Hindlimb muscle (tissue), 1 donor: ENCODE measurements at places on chromosomes 12 and 14.

DNA sequence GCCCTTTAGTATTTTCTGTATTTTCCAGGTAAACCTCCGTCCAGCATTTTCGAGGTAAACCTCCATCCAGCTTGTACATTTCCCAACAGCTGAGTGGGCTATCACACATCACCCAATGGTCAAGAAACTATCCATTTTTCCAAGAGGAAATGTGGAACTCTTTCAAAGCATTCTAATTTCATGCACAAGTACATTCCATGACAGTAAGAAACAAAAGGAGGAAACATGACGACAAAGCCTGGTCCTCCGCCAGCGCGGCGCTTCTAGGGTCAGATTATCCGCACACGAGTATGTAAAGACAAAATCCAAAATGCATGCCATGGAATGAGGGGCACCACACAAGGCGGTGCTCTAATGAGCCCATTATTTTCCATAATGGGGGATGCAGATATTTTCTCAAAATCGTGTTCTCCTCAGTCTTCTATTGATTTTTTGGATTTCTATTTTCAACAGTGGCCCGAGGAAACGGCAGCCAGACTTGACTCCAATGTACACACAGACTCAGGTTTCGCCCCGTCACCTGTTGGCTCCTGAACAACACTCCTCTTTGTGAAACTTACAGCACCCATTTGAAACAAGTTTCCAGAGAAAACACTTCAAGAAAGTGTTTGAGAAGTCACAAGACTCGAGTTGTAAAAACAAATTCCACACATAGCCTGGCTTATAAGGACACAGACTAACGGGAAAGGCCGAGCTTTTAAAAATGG lies 107.4 kb downstream of the PRICKLE1 start:
- DNase-seq, result peak; percentile 77

DNA sequence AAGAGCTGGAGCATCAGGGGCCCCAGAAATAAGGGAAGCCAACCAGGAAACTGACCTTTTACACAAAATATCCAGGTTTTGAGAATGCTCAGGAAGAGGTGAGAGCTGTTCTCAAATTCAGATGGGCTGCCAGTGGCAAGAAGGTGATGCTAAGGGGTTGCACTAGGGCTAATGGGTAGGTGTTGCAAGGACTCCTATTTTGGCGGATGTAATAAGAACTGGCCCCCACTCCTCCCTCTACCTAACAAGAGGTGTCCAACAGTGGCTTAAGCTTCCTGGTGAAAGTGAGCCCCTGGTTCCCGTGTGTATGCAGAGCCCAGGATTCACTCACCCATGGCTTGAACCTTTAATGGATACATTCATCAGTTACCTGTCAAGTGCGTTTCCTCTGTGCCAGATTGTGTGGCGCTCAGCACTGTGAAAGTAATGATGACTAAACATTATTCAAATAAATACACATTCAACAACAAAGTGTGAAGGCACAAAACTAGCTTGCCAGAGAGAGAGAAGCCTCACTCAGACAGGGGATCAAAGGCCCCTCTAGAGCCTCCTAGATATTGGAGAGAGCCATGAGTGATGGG lies 705 bp upstream of the CHGA start:
- no peak for DNase-seq

DNA sequence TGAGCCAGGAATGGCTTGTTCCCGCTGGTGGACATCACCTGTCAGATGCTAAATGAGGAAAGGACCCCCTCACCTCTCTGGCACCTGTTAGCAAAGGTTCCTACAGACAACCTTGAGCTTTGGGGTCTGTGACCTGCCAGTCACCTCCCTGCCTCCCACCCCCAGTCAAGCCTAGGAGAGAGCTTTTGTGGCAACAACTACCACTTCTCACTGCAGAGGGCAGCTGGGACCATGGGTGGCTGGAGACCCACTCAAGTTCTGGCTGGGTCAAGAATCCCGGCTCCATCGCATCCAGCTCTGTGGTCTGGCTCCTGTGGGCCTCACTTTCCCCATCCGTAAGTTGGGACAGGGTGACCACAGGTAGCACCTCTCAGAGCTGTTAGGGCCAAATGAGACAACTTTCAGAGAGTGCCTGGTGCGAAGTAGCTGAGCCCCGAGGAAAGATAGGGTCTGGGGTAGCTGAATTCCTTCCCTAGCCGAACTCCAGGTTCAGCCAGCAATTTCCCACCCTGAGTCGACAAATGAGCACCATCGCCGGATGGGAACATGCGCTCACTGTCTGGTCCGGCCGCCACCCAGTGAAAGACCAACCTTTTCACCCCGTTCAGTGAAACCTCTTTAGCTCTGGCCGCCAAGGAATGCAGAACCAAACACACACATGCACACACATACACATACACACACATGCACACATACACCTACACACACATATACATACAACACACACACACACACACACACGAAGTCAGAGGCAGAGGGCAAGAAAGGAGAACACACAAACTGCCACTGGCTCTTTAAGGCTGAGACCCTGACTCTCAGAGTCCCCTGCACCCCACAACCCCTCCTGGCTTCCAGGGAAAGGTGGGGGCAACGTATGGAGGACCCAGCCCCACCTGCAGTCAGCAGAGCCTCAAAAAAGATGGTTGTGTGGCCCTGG lies 1.9 kb downstream of the TMEM119 start:
- DNase-seq, result no peak

GRCh38 chr14:22084393-22085281 lies 411.0 kb upstream of the OR4E1 start:
- DNase-seq, result peak; percentile 32

GRCh38 chr14:22168092-22168955 lies 420.7 kb downstream of the DAD1 start:
- no peak for DNase-seq

GRCh38 chr12:56644654-56645053 lies 1.1 kb downstream of the ATP5F1B start:
- no peak for DNase-seq

GRCh38 chr12:6390084-6390799 lies 6.3 kb downstream of the LTBR start:
- DNase-seq, result no peak

GRCh38 chr14:95679998-95680735 lies 6.1 kb upstream of the TCL1B start:
- no peak for DNase-seq

- no peak for DNase-seq
Measured at GRCh38 chr12:47082796-47083621, 3.2 kb upstream of the AMIGO2 start.

DNA sequence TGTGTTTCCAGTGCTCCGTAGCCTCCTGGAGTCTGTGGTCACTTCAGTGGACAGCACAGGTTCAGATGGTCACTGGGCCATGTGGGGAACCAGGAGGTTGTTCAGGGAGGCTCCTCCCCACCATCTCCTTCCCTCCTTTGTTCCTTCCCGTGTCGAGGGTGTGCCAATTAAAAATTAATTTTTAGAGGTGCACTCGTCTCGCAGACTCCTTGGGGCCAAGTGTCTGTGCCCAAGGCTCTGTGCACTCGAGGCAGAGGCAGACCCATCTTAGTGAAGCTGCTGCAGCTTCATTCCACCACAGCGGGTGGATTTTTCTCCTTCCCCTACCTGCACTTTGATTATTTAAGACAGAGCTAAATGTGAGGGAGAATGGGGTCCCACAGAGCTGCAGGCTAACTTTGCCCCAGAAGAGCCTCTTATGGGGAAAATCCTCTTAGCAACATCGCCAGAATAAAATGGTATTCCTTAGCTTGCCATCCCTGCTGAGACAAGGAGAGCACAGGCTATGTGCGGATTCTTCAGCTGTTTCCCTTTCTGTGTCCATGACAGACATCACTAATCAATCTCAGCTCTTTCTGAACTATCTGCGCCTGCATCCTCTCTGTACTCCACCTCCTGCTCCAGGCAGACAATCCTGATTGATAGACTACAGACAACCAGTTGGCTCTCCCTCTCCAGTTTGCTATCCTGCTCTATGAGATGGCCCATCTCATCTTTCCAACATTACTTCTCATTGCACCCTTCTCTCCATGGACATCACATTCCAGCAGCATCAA lies 159.5 kb downstream of the VRK1 start:
- DNase-seq, result no peak

- no peak for DNase-seq
Measured at GRCh38 chr12:105443802-105444652, 113.5 kb downstream of the C12orf75 start.

DNA sequence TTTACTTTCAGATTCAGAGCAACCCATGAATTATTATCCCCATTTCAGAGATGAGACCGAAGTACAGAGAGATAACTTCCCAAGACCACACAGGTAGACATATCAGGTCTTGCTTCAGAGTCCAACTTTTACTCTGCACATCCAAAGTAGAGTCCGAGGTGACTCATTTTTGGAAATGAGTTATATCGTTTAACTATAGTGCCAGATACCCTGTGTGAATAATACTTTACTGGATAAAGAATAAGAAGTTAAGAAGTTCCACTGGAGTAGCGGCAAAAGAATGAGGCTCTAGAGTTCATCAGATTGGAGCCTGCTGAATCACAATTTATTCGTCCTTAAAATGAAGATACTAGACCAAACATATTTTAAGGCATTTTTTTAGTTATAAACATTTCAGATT lies 124.7 kb downstream of the EPS8 start:
- no peak for DNase-seq

DNA sequence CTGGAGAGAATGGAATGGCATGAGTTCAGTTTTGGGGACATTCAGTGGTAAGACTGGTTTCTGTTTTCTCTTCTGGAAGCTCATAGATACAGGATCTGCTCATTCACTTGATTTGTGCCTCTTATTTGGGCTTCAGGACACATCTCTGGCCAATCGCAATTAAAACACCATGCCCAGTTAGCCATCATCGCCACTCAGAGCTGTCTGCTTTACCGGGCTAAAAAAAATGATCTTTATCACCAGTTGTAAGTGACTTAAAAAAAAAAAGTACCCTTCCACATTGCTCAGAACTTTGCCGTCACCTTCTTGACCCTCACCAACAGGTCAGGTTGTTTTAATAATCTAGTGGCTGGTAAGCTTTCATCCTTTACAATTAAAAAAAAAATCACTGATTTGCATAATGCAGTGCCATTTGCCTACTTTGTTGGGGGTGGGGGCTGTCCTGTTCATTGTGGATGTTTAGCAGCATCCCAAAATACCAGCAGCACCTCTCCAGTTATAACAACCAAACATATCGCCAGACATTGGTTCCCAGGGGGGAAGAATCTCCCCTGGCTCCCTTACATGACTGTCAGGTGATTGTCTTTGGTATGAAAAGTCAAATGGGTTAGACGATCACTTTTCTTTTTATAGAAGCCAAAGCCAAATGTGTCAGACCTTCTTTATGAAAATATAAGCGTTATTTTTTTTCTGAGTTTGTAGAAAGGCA lies 150.1 kb downstream of the PRKCH start:
- DNase-seq, result no peak

DNA sequence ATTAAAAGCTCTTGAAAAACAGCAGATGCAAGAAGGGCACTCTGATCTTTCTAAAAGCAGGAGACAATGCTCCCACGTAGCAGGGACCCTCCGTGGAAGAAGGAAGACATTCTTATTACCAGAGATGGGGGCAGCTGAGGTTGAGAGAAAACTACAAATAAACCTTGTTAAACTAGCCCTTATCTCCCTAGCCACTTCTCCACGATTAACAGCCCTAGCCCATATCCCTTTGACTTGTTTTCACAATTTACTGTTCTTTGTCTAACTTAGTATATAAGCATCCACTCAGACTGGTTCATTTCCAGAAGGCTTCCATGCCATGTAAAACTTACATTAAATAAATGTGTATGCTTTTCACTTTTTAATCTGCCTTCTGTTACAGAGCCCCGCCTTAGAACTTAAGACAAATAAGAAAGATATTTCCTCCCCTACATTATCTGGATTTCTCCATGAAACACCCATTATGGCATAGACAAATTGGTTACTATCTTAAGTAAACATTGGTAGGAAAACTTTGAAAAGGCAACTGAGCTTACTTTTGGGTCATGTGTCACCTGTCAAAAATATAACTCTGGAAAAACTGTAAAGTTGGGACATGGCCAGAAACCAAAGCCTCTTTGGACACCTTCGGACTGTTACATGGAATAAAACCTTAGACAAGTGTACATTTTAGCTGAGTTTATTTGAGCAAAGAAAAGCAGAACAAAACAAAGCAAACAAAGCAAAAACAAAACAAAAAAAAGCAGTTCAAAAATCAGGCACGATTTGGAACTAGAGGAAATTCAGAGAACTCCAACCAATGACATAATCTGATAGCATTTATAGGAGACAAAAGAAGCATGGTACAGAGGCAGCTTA lies 4.9 kb upstream of the RNASE1 start:
- DNase-seq, result no peak

- no peak for DNase-seq
Measured at GRCh38 chr12:48340943-48341342, 9.8 kb downstream of the ZNF641 start.

GRCh38 chr12:16407346-16407745 lies 59.9 kb downstream of the MGST1 start:
- no peak for DNase-seq

DNA sequence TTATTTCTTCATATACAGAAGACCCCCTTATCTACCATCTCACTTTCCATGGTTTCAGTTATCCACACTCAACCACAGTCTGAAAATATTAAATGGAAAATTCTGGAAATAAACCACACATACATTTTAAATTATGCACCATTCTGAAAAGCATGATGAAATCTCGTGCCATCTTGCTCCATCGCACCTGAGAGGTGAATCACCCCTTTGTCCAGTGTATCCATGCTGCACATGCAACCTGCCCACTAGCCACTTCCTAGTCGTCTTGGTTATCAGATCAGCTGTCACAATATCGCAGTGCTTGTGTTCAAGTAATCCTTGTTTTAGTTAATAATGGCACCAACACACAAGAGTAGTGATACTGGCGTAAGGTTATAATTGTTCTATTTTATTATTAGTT lies 145.7 kb downstream of the C12orf42 start:
- DNase-seq, result no peak

DNA sequence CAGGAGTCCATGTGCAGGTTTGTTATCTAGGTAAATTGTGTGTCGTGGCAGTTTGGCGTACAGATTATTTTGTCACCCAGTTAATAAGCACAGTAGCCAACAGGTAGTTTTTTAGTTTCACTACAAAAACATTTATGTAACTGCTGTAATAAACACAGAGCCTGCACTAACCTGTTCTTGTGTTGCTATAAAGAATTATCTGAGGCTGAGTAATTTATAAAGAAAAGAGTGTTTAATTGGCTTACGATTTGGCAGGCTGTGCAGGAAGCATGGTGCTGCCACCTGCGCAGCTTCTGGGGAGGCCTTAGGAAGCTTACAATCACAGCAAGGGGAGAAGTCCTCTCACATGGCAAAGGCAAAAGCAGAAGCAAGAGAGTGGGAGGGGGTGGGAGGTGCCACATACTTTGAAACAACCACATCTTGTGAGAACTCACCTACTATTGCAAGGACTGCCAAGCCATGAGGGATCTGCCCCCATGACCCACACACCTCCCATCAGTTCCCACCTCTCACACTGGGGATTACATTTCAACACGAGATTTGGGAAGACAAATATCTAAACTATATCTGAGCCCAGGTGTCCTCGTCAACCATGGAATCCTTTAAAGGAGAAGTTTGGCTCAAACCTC lies 266.4 kb upstream of the GRIP1 start:
- no peak for DNase-seq

- no peak for DNase-seq
Measured at GRCh38 chr12:123227581-123228258, 5.2 kb downstream of the MPHOSPH9 start.

GRCh38 chr12:71183846-71184245 lies 26.0 kb upstream of the TSPAN8 start:
- no peak for DNase-seq
